ENCODE measurements at places on chromosomes 5 and 9. TPM values are rescaled to one million over a fixed set of nuclear protein-coding genes. Genes with fewer than 3 reads are reported as not detected.

Gene NRARP
- total RNA-seq = 4.1 TPM

Gene TMEFF1
- total RNA-seq = 1.8 TPM

Gene SPATA31D4
- not detected for total RNA-seq

Gene PCDHB14
- total RNA-seq = 0.07 TPM

Gene FOXD4
- total RNA-seq = 0.82 TPM

Gene FREM1
- total RNA-seq = not detected

Gene CEL
- total RNA-seq = 0.70 TPM

Gene CAMK4
- total RNA-seq = 0.11 TPM

Gene TEX48
- total RNA-seq = not detected

Gene S1PR3
- total RNA-seq = 41.2 TPM

Gene VCP
- 287 TPM for total RNA-seq

Gene ADRB2
- total RNA-seq = 0.79 TPM

Gene ARHGEF28
- 14.3 TPM for total RNA-seq

Gene SHISAL2B
- not detected for total RNA-seq

Gene ANKRD33B
- 10.8 TPM for total RNA-seq

Gene PPP3R2
- not detected for total RNA-seq

Gene ANKRD55
- total RNA-seq = not detected

Gene GPRIN1
- total RNA-seq = 7.1 TPM

Gene WNT8A
- not detected for total RNA-seq

Gene ZNF462
- total RNA-seq = 4.3 TPM

Gene CER1
- total RNA-seq = not detected

Gene MARCHF3
- total RNA-seq = 0.98 TPM

Gene TENT4A
- 24.7 TPM for total RNA-seq

Gene MARVELD2
- total RNA-seq = 2.0 TPM

Gene EPB41L4B
- total RNA-seq = 10.4 TPM

Gene AIF1L
- total RNA-seq = 1.6 TPM

Gene ZNG1C
- 72.7 TPM for total RNA-seq

Gene HRH2
- 0.82 TPM for total RNA-seq

Gene ITK
- total RNA-seq = 0.13 TPM

Gene PCDHB4
- total RNA-seq = 0.06 TPM

Gene SPINK13
- not detected for total RNA-seq

Gene FYB1
- total RNA-seq = 10.0 TPM

Gene CD274
- total RNA-seq = 1.6 TPM

Gene CARD6
- total RNA-seq = 3.8 TPM

Gene PTGS1
- 1.2 TPM for total RNA-seq

Gene KLF4
- total RNA-seq = 14.8 TPM

Gene CDX1
- not detected for total RNA-seq

Gene SNCAIP
- 0.03 TPM for total RNA-seq

Gene PCDHGB6
- 0.13 TPM for total RNA-seq

Gene PDZD2
- 0.10 TPM for total RNA-seq

Gene NXNL2
- 0.31 TPM for total RNA-seq

All from A549 treated with CORT108297 at 1 μM for 4 hours (cell line).